CD4-positive, CD25-positive, alpha-beta regulatory T cell (primary cell): ENCODE measurements at places on chromosomes 7 and 10. TPM values are rescaled to one million over a fixed set of nuclear protein-coding genes. Genes with fewer than 3 reads are reported as not detected.

DNA sequence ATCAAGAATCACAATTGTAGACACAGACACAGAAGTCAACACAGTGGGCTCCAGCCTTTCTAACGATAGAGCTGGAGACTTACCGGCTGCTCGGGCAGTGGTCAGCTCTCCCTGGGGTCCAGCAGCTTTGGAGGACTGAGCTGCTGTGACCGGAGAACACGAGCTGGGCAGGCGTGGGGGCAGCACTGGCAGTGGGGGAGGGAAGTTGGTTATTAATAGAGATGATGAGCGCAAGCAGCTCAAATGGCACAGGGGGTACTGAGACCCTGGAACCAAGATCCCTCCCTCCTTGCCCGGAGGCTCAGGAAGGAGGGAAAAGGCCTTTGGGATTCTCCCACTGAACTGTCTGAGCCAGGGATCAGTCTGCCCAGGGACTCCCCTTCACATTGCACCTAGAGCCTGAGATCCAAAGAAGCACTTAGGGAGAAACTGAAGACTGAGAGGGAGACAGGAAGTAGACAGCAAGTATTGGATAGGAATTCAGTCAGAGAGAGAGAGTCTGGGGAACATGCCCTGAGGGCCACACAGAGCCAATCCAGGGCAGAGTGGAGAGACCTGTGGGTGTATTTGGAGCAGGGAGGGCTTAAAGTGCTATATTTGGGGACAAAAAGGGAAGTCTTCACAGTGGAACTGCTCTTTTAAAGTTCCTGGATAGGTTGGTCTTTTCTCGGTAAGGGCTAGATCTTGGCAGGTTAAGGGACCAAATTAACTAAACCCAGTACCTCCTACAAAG, at the start of gene MYOZ1:
MYOZ1 (minus strand) TSS at position 147 of the 733 bp plus-strand sequence. CDS start 1,457 bp downstream, outside the sequence.
- no peak within 1 kb of the TSS for H3K27ac ChIP-seq
- H3K4me1 ChIP-seq, result peaks cover 10% of the 10 kb centered on the region
- no peak for DNase-seq
- no peaks in the 10 kb centered on the region for H3K36me3 ChIP-seq
- no peak within 1 kb of the TSS for H3K4me3 ChIP-seq

Gene FEZF1
- total RNA-seq, result not detected

Gene SBDS
- total RNA-seq, result 285 TPM

- peaks cover 27% of the 10 kb centered on the region for H3K4me1 ChIP-seq
- H3K4me3 ChIP-seq, result no peak overlapping the region
- no peaks in the 10 kb centered on the region for H3K27me3 ChIP-seq
- no peak for DNase-seq
- peaks cover 5% of the 10 kb centered on the region for H3K36me3 ChIP-seq
Observed at GRCh38 chr7:2761131-2761624, 73.2 kb downstream of the AMZ1 start.

Gene RSPH10B
- total RNA-seq, result not detected
